ENCODE measurements at places on chromosomes 3 and 15.

- DNase-seq: no peak
Measured at GRCh38 chr3:26652164-26652563, 29.6 kb downstream of the LRRC3B start.

DNA sequence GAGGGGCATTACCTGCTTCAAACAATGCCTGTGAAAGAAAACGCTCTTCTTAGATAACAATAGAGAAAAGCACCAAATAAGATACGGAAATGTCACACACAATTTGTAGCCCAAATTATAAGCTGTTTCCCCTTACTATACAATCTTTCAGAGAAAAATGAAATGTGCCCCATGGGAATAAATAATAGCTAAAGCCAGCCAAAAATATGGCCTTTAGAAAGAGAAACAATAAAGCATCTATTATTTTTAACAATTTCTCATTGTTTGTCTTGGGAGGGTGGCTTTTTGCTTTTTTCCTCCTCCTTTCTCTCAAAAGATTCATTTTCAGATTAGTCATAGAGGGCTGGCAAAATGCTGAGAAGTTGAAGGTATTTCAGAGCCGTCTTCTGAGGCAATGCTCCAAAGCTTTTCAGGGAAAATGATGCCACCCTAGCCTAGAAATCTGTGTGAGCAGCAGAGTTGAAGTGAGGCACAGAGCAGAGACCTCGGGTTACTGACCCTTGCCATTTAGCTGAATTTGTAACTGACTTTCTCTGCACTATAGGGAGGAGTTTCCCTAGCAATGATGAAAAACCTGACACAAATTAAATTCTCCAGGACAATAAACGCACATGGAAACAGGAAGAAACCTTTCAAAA is 86.3 kb upstream of the PRICKLE2 start:
- DNase-seq: no peak

DNA sequence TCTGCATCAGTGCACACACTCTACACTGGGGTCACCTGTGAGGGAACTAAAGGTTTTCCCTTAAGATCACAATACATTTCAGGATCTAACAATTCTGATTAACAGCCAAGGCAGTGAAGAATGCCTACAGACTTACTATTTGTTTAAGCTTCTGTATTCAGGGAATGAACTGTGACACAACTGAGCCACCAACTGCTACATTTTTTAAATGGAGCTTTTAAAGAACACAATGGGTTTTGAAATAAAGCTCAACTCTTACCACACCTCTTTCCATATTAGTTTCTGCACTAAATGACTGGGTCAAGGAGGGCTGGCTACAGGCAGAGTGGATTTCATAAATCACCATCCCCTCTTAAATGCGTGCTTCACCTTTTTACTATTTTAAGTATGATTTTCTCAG is 100.2 kb downstream of the TMCC1 start:
- DNase-seq: no peak

GRCh38 chr3:157586293-157586692 is 83.1 kb upstream of the VEPH1 start:
- DNase-seq: no peak

GRCh38 chr3:54985856-54986255 is 58.0 kb upstream of the LRTM1 start:
- DNase-seq: no peak

DNA sequence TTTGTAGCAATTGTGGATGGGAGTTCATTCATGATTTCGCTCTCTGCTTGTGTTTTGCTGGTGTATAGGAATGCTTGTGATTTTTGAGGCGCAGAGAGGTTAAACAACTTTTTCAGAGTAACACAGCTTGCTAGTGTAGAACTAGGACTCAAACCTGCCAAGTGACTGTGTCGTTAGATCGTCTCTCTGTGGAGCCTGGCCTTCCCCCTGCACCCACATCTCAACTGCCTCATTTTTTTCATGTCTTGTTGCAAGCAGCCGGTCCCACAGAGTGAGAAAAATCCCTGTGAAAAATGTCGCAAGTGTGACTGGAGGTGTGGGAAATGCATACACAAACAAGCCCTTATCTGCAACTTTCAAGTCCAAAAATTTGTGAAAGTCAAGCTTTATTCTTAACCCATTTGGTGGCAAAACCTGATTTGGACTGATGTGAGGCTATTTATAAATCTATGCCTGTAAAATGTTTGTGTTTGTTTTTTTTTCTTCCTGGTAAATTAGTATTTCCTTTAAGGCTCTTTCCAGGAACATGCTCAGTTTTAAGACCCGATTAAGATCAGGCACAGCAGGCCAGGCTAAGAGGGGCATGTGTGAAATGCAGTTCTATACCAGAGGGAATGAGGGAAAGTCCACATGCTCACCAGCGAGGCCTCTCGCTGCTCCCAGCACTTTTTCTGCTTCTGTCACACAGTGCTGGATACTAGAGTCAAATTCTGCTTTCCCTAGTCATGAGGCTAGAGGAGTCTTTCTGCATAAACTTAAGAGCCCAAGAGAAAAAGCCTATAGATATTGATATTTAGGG is 25.8 kb downstream of the ST6GAL1 start:
- no peak for DNase-seq

Data from left lobe of liver (tissue), 2 donors.